ENCODE measurements at places on chromosomes 13 and 19.

- no peak for DNase-seq
Measured at GRCh38 chr13:98044301-98044700, 90.8 kb downstream of the IPO5 start.

- no peak for DNase-seq
Measured at GRCh38 chr13:21035498-21035897, 25.9 kb downstream of the LATS2 start.

DNA sequence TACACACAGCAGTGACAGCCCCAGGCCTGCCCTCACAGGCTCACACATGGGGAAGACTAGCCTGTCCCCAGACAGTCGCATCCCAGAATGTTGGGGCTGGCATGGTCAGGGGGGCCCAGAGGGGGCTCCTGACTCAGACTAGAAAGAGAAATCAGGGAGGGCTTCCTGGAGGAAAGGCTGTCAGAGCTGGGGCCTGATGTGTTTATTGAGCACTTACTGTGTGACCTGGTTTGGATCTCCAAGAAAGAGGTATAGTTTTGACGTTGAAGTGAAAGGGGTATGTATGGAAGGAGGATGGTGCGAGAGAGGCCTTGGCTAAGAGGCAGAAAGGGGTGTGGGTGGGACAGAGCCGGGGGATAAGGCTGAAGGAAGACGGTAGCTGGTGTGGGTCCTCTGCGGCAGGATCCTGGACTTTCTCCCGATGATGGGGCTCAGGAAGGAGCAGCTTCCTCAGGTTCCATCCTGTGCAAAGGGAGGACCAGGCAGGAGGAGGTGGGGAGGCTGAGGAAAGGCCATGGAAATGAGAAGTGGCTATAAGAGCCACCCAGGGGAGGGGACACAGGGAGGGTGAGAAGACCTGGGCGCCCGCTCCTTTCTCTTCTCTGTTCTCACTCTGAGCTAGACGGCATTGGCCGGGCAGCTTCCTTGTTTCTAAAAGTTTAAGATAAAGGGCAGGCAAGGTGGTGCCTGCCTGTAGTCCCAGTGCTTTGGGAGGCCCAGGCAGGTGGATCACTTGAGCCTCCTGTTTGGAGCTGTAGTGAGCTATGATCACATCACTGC, 16.1 kb upstream of the BCL3 start:
- DNase-seq, result no peak

DNA sequence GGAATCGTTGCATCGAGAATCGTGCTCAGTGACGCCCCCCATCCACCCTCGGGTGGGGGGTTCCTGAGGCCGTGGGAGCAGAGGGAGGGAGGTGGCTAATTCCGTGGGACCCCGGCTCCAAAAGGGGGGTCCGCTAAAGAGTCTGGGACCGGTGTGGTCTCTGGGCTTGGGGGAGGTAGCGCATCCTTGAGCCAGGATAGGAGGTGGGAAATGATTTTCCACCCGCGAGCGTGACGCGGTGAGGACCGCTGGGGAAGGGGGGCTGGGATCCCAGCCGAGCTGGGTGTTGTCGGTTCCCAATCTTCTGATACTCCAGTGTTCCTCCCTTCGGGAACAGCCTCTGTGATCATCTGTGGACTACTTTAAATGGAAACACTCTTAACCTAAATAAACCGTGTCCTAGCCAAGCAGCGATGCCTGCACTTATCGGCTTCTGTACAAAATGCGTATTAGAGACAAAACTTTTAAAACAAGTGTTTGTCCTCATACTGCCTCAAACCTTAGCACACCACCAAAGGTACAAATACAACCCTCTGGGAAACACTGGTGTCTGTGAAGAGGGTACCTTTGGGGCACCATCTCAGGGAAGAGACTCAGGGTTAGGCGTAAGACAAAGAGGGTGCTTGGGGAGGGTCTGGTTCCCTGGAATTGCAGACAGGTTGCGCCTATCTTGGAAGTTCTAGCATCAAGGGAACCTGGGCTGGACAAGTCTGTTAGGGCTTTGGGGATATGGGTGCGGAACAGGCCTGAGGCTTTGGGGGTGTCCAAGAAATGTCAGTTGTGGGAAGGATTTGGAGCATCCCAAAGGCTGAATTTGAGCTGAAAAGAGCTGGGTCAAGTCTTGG, 16.0 kb downstream of the KCNC3 start:
- no peak for DNase-seq

GRCh38 chr13:95226932-95227695, 74.1 kb downstream of the ABCC4 start:
- DNase-seq, result no peak

DNA sequence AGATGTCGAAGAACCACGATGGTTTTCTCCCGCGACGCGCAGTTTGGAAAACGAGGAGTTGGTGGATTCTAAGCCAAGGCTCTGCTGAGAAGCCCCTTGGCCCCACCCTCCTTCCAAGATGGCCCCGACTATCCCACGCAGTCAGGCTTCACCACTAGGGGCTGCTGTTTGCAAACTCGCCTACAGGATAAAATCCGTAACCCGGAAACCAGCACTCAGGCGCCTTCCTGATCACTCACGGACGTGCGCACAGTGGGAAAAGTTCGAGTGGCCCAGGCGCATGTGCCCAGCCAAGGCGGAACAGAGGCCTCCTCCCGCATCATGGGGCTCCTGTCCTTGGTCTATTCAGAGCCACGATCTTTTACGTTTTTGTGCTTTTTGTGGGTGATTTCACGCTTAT, 19.2 kb upstream of the UQCR11 start:
- peak; percentile 11 for DNase-seq

- DNase-seq, result no peak
Measured at GRCh38 chr13:112733661-112734379, 44.0 kb downstream of the ATP11A start.

DNA sequence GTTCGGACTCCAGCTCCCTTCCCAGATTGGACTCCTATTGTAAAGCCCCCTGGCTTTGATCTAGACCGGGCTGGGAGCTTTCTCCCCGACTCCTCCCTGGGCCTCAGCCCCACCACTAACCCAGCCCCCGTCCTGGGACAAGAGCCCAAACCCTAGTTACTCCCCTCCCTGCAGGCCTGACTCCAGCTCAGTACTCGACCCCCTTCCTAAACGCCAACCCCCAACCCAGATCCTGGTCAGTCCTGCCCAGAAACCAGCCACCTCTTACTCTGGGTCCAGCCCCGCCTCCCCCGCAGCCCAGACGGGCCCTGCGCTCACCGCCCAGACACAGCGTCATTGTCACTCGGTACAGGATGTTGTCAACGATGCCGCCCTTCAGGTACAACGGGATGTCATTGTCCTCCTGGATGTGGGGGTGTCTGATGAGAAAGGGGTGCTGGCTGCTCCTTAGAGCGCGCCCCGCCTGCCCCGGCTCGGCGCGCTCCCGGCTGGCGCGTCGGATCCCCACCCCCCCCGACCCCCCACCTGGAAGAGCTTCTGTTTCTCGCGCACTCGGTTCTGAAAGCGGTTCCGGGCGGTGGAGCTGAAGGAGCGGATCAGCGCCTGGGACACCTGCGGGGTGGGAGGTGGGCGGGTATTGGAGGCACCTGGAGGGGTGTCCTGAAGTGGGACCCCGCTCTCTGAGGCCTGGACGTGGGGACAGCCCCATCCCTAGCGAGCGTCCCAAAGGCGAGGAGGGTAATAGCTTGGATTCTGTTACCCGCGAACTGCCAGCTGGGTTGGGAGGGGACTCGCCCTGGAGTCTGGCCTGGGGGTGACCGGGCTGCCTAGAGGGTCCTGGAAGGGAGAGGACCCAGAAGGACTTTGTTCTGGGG, 866 bp downstream of the COX7A1 start:
- no peak for DNase-seq

- DNase-seq, result peak; percentile 81
Measured at GRCh38 chr19:55460670-55461258, 678 bp downstream of the ISOC2 start.

DNA sequence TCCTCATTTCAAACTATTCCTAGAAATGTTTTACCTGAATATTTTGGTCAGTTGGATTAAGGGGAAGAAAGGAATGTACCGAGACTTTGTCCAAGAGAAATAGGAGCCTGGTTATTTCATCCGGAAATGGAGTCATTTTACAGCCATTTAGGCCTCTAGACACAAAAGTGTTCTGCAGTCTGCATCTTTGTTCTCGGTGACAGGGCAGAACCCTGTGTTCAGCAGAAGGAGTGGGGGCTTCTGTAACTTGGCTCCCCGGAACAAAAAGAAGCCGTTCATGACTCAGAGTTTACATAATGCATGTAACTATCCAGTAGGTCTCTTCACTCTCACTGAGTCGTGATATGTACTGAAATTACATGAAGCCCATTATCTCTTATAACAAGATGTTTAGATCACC, 21.6 kb upstream of the FNDC3A start:
- DNase-seq, result no peak

- DNase-seq, result peak; percentile 55
Measured at GRCh38 chr13:109345433-109345941, 440.9 kb downstream of the IRS2 start.

- no peak for DNase-seq
Measured at GRCh38 chr13:37597477-37598025, 1.0 kb downstream of the POSTN start.

- DNase-seq, result no peak
Measured at GRCh38 chr13:113904411-113904810, 40.5 kb upstream of the GAS6 start.

DNA sequence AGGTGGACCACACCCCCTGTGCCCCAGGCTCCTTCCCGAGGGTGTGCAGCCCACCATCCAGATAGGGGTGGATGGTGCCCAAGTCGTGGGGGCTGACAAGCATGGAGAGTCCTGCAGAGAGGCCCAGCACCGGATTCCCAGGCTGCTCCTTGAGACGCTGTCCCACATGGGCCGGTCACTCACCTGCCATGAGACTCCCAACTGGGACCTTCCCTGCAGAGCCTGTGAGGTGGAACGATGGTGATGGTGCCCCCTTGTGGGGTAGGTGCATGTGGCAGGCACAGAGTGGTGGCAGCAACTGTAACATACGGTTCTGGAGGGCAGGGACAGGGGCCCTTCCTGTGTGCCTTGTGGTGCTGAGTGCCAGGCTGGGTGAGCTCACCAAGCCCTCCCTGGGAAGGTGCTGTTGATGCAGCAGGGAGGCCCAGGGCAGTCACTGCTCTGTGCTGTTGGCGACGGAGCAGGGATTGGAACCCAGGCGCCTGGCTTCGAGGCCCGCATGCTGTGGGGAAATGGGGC, 33.1 kb downstream of the PPP1R37 start:
- peak; percentile 5 for DNase-seq

- no peak for DNase-seq
Measured at GRCh38 chr19:55287361-55288079, 3.7 kb downstream of the BRSK1 start.

DNA sequence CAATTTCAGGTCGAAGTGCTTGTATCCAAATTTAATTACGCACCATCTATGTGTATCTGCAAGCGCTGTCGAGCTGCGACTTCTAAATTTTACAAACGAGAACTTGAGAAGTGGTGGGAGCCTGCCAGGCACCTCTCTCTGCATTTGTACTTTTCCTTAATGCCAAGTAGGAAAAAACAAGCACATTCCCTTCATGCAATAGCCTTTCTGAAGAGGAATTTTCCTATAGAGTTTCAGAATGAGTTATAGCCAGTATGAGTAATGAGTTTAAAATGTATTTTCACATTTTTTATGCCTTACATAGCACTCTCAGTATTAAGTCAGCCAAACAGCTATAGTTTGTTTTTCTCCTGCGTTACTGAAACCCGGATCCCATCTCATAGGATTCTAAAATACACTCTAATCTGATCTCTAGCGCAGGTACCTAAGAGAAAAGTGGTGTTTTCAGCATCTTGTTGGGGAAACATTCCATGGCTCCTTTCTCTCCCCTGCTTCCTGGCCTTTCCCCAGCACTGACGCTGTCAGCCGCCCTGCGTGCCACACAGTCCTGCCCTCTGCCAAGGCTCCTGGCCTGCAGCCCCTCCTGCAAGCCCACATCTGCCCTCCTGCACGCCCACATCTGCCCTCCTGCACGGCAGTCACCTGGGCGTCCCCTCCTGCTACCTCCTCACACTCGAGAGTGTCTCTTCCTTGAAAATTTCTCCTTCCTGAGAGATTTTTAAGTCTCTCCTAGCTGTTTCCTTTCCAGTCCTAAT, 526.9 kb downstream of the MYO16 start:
- DNase-seq, result peak; percentile 91

DNA sequence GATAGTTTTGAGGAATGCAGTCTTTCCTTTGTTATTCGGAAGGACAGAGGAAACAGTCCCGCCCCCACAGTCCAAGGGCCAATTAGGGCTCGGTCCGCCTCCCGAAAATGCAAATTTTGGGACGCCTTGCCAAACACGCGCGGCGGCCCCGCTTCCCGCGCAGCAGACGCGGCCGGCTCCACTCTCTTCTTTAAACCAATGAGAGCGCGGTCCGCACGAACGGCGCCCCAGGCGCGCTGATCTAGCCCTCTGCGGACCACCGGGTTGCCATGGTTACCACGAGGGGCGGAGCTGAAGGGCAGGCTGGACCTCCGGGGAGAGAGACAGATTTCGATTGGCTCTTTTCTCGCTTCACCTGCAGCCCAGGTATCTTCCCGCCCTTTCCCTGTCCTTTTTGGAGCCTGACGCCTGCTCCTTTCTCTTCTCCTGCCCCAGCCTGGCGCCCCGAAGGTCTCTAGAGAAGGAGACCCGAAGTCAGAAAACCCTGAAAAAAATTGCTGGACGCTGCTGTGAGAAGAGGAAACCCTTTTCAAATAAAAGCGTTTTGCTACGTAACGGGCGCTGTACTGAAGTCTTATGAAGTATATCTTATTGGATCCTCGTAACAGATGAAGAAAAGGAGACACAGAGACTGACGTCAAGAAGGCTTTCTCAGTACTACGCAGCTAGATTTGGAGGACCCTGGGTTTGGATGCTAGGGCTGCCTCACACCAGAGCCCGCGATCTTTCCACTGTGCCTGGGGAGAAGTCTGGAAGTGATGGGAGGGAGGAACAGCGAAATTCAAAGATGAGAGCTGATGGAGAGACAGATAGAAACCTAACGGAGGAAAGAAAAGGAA, 2.0 kb downstream of the PTH2 start:
- peak; percentile 66 for DNase-seq

DNA sequence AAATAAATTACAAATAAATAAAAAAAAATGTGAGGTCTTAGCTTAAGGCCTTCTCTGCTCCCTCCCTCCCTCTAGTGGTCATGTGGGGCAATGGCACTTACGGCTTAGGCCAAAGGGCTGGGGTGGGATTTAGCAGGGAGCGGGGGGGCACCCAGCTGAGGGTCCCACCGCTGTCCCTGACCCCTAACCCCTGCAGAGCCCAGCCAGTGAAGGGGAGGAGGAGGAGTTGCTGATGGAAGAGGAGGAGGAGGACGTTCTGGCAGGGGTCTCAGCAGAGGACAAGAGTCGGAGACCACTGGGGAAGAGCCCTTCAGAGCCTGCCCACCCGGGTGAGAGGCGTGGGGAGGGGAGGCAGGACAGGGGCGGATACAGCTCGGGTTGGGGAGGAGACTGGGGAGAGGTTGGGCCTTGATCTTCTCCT, 9.3 kb downstream of the MPND start:
- no peak for DNase-seq

Measured in NCI-H226 (cell line).